Hematopoietic multipotent progenitor cell treated with erythropoietin and hydrocortisone succinate and interleukin-3 and kit ligand, for 4 days (in vitro differentiated cells): ENCODE measurements at places on chromosomes 5 and 9.

- no peak for DNase-seq
Observed at GRCh38 chr5:101897914-101898313, 398.2 kb downstream of the SLCO4C1 start.

DNA sequence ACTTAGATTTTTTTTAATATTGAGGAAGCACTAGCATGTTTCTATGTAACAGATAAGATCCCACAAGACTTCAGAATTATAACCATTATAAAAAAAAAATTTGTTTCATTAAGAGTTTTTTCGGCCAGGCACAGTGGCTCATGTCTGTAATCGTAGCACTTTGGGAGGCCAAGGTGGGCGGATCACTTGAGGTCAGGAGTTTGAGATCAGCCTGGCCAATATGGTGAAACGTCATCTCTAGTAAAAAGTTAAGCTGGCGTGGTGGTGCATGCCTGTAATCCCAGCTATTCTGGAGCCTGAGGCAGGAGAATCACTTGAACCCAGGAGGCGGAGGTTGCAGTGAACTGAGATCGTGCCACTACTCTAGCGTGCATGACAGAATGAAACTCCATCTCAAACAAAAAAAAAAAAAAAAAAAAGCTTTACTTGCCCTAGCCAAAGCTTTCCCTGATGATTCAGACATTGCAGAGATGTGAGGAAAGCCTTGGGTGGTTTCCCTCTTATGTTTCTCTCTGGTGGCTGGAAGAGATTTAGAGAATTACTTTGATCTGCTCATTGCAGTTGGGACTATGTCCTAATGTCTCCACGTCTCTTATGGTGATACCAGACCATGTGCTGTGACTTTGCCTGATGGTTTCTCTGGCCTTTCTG lies 65.4 kb downstream of the EGFLAM start:
- DNase-seq = no peak

DNA sequence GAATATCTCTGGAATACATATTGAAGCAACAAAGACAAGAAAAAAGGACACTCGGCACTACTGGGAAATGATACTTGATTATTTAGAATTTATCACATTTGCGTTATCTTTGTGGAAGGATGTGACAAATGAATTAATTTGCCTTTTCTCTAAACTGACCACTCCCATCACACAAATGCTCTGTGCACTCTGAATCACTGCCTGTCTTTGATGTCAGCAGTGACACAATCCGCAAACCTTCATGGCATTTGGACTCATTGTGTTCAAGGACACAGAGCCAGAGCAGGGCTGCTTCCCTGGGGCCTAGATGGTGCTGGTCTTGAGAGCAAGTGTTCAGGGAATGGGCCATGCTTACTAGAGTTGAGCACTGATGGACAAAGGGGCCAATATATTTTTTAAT lies 4.9 kb upstream of the KIF4B start:
- DNase-seq = no peak

DNA sequence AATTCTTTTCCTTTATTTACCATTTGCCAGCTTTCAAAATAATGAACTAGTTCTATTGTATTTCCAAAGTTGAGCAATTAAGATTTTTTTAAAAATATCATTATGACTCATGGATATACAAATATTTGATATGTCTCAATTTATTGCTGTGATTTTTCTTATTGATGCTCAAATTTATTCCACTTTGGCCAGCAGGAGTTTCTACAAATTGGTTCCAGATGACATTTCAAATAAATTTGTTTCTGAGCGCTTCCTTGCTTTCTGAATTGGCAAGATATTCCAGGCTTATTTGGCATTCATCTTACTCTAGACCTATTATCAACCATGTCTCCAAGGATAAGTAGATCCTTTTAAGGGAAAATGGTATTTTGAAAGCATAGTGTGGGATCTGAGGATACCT lies 58.5 kb upstream of the TJP2 start:
- DNase-seq = no peak
